ENCODE measurements at places on chromosomes 1 and 21. TPM values are rescaled to one million over a fixed set of nuclear protein-coding genes. Genes with fewer than 3 reads are reported as not detected.

E2F2 gene
- 0.87 TPM for total RNA-seq

ARTN gene
- 3.1 TPM for total RNA-seq

NUF2 gene
- total RNA-seq: 5.0 TPM

S100A7 gene
- total RNA-seq: not detected

LCE6A gene
- not detected for total RNA-seq

FMO3 gene
- 0.39 TPM for total RNA-seq

CHI3L2 gene
- not detected for total RNA-seq

TRPM2 gene
- 0.19 TPM for total RNA-seq

ERICH3 gene
- 0.27 TPM for total RNA-seq

SLC9C2 gene
- 0.09 TPM for total RNA-seq

DNA sequence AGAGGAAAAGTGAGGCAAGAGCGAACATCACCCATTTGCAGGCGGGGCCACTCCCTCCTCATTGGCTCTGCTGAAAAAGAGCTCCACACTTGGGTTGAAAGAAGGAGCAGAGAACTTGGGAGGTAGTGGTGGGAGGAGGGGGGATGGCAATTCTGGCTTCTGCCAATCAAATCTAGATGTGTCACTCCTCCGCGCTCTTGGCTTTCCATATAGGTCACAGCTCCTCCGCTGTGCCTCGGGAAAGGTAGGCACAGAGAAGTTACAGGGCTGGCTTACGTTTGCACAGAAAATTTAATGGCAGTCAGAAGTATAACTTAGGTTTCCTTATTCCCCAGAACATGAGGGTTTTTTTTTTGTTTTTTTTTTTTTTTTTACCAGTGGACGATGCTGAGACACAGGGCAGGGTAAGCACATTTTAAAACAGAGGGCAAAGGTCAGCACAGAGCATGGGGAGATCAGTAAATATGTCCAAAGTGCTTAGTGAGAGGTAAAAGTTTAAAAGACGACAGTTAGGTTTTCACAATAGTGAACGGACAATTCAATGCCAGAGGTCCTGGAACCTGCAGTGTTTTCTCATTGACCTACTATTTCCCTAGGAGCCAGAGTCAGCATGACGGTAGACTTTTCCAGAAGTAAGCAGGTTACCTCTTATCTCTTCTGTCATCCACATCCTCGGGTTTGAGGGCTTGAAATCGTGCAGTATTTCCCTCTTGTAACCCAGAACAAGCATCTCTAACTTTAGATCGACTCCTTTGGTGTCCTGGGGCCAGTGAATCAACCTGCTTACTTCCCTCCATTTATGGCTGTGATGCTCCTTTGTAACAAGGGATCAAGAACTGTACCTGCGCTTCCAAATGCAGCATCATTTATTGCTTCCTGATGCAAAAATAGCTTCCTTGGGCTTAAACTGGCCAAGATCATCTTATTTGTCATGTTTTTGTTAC, 258.9 kb upstream of the PROX1 start:
- ATAC-seq: no peak

DNA sequence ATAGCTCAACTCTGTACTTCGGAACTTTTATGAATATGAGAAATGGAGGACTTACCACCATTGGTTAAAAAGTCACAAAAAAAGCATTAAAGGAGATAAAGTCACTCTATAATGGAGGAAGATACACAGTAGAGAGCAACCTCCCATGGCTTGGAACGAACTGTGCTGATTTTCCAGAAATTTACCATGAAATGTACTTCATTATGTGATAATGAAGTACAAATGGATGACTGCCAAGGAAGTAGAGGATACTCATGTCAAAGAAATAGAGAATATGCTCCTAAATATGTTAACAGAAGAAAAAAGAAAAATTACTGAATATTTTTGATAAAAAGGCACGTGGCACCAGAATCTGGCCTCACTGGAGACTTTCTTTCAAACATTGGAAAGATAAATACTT, 23.6 kb upstream of the PLA2G2E start:
- ATAC-seq: no peak

GRCh38 chr1:151039521-151039920, 3.1 kb downstream of the BNIPL start:
- ATAC-seq: no peak

DNA sequence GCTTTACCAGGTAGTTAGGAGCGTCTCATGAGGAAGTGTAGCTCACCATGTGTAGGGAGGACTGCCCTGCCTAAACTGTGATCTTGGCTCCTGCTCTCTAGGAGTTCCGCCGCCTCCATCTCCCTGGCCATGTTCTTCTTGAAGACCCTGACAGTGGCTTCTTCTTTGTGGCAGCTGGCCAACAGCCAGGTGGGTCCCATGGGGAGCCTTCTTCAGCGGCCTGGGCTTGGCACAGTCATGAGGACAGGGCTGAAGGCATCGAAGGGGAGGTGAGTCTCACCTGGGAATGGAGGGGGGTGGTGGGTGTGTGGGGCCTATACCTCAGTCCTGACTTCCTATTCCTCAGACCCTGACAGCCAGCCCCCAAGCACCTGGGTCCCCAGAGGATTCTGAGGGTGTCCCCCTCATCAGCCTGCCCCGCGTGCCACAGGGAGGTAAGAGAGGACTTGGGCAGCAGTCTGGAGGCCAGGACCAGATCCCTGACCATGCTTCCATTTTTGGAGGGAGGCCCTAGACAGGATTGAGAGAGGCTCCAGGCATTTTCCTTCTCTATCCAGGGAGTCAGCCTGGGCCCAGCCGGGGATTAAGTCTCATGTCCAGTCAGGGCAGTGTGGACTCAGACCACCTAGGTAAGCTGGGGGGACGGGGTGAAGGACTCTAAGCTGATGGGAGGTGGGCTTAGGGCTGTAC, 21.4 kb downstream of the HYI start:
- ATAC-seq: no peak

DNA sequence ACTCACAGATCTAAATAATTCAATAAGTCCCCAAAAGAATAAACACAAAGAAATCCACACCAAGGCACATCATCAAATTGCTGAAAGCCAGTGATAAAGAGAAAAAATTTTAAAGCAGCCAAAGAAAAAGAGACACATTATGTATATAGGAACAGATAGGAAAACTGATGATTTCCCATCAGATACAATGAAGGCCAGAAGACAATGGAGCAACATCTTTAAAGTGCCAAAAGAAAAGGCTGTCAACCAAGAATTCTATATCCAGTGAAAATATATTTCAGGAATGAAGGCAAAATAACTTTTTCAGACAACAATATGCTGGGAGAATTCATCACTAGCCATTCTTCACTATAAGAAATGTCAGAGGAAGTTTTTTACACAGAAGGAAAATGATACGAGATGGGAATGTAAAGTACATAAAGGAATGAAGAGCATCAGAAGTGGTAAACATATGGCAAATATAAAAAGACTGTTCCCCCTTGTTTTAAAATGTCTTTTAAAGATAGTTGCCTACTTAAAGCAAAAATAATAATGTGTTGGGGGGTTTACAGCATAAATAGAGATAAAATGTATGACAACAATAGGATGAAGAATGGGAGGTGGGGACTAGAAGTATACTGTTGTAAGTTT, 9.4 kb upstream of the MYOG start:
- no peak for ATAC-seq

GRCh38 chr1:2415801-2416208, 3.4 kb upstream of the PEX10 start:
- no peak for ATAC-seq

GRCh38 chr1:198212675-198213074, 55.9 kb downstream of the NEK7 start:
- ATAC-seq: no peak

GRCh38 chr1:71399594-71399993, 318.8 kb upstream of the ZRANB2 start:
- ATAC-seq: no peak

DNA sequence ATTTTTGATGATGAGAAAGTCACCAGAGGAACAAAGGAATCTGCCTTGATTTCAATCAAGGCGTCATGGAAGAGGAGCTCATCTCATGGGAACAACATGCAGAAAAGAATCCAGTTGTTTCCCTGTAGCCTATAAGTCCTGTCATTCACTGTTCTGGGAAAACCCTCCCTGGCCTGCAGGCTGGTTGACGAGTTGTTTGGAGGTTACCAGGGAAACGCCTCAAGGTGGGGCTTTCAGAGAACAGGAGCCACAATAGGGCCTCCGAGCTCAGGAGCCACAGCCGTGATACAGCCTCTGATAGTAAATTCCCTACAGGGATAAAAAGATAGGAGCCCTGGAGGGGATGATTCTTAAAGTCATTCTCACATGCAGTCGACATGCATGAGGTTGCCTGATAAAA, 135.2 kb downstream of the PSMG1 start:
- peak; percentile 79 for ATAC-seq

DNA sequence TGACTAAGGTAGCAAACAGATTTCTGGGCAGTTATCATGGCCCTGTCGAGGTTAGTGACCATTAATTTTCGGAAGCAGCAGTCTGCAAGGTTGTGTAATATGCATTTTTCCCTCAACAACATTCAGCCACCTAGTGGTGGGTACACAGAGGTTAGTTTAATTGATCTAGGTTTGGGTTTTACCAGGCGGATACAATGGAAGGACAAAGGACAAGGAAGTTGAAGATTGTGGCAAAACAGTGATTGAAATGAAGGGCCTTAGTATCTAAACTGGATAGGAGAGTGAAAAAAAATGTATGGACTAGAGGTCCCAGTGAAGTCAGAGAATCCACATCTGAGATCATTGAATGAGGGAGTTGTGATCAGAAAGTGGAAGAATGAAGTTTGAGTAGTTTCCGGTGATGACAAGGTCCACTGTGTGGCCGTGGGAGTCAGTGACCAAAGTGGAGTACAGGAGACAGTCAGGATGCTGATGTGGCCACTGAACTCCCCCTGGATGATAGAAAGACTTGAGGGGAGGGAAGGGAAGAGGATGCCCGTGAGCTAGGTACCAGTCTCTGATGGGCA, 2.8 kb downstream of the ARMH1 start:
- no peak for ATAC-seq

DNA sequence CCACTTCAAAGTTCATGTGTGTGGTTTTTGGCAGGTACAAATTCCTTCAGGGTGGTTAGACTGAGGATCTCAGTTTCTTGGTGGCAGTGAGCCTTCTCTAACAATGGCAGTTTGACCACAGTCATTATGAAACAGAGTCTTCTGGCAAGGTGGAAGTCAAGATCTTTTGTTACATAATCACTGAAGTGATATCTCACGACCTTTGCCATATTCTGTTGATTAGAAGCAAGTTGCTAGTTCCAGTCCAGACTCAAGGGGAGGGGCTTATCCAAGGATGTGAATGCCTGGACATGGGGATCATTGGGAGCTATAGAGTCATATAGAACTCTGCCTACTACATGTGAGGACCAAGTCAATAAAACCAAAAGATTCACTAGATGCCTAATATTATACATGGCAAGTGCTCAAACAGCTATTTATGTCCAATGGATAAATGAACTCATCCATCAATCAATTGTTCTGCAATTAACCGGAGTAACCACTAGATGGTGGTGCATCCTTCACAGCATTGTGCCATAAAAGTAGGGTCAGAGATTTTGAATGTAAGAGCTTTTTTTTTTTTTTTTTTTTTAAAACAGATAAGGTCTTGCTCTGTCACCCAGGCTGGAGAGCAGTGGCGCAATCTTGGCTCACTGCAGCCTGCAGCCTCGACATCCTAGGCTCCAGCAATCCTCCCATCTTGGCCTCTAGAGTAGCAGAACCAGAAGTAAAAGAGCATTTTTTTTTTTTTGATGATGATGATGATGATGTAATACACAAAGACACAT, 131.9 kb downstream of the CRB1 start:
- ATAC-seq: peak; percentile 86

All from motor neuron (in vitro differentiated cells).